ENCODE measurements at places on chromosomes 4 and X.

GRCh38 chr4:138688408-138689085, 327.0 kb upstream of the NOCT start:
- DNase-seq = no peak

GRCh38 chrX:118530219-118530911, 34.8 kb downstream of the DOCK11 start:
- no peak for DNase-seq

DNA sequence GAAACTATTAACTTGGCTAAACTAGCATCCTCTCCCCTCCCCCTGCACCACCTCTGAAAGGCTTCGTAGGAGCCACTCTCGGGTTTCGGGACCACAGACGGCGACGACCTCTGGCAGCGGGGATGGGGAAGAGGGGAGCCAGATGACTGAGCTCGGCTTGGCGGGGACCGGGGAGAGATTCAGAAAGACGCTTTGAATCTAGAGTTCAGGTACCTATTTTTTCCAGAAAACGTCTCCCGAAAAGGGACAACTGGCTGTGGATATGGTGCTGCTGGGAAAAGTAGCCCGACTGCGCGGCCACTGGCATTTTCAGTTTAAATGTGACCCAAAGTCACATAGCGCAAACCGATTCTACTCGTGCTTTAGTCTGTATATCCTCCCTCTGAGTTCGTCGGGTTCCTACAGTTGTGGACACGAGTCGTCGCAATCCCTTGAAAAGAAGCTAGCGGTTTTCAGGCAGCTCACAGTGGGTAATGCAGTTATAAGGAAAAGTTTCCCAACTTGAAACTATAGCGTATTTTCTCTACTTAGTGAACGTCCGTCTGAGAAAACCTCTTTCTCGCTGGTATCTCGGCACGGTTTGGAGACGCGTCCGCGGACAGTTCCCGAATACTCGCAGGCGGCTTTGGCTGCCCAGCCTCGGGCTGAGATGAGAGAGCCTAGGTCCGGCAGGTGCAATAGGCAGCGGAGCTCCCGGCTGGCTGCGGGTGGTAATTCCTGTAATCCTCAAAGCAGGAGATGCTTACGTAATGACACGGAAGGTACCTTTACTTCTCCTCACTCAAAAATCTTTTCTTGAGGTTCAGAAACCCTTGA, 1.3 kb downstream of the PARM1 start:
- no peak for DNase-seq

- DNase-seq = no peak
Observed at GRCh38 chrX:121407627-121408026, 360.2 kb downstream of the GLUD2 start.

DNA sequence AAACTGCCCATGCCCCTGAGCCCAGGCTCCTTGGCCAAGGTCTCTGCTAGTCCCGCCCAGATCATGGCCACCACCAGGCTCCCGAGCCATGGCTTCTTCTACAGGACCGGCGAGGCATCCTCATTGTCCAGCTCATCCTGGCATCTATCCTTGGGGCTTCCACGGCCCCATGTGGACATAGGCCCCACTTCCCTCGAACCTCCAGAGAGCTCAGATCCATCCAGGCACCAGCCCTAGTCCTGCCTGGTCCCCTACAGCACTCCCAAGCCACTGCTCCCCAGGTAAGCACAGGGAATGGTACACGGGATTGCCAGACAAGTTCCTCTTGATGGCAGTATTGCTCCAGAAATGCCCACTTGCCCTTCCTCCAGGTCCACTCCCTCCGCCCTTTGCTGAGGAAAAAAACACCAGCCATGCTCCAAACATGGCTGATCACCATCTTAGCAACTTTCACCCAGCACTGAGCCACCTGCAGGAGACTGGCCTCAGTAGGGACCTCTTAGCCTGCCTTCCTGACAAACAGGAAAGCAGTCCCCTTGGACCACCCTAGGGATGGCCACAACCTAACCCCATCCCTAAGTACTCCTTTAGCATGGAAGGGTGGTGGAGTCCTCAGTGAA, 272.1 kb upstream of the AGTR2 start:
- DNase-seq = no peak

DNA sequence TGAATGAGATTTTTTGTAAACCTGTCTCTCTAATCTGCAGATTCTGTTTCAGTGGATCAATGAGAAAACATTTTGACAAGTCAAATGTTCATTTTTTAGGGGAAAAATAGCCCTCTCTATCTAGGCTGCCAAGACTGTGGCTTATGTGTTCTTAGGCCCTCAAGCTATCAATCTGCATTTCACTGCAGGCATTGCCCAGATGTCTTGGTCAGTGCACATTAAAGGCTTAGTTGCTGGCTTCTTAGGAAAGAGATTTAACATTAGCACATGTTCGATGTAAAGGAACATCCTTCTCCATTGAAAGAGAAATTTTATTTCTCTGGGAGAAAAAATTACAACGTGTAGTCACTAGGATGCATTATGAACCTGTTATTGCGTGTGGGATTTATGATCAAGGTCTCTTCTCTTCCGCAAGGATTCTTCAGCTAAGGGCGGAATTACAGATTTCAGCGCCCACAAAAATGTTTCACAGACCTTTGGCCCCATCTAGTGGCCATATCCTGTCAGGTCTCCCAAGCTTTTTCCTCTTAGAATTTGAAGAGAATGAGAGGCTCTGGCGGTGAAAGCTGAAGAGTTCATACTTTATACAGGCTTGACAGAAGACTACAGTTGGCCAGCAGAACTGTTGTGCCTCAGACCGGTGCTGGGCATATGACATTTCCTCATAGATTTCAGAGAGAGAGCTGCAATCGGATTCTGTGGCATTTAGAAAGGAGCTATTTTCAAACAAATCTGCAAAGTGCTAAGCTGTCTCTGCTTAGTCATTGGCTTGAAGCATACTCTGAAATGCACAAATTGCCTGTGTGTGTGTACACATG, 144.6 kb upstream of the NOCT start:
- DNase-seq = peak; percentile 50

GRCh38 chr4:186885289-186885688, 161.6 kb upstream of the FAT1 start:
- DNase-seq = no peak

DNA sequence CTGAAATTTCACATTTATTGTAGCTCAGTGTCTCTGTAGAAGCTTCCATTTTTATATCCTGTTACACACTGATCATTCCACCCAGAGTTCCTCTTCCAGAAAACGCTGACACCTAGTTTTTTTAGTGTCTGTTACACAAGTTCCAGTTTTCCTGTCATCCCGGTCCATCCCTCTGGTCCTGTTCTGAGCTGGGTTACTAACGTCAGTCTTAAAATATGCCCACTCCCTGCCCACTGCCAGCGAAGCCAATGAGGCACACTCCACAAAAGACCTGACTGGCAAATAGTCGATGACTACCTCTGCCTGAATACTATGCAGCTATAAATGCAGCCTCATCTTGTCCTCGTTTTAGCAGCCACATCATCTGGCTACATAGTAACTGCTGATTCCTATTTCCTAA, 30.9 kb upstream of the DDX3X start:
- no peak for DNase-seq

DNA sequence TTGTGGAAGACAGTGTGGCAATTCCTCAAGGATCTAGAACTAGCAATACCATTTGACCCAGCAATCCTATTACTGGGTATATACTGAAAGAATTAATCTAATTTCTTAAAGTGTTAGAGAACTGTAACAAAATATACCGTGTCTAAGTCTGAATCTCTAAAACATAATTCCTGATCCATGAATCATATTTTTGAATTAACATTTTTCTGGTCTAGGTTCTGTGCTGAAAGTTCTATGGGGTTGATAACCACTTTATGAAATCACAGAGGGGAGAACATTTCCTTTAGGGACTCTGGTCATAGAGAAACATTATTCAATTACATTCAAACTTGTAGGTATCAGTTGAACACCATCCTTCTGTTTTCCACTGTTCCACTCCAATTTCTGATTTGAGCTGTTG, 91.9 kb upstream of the ETNPPL start:
- DNase-seq = no peak

DNA sequence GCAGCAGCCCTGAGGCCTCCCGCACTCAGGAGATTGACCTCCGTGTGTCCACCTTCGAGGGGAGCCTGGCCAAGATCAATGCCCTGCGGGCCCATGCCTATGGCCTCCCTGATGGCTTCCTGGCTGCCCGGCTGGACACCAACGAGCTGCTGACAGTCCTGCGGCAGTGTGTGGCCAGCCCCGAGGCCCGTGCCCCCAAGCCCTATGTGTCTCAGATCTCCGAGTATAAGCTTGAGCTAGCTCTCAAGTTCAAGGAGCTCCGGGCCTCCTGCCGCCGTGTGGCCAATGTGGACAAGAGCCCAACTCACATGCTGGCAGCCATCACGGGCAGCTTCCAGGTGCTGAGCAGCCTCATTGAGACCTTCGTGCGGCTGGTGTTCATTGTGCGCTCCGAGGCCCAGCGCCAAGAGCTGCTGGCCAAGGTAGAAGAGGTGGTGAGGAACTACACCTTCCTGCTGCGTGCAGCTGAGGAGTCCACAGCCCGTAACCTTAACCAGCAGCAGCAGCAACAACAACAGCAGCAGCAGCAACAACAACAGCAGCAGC, 25.5 kb upstream of the PRPS1 start:
- DNase-seq = no peak

GRCh38 chrX:46727441-46727840, 31.5 kb downstream of the SLC9A7 start:
- no peak for DNase-seq

GRCh38 chr4:186137196-186137794, 32.8 kb downstream of the FAM149A start:
- peak; percentile 5 for DNase-seq

GRCh38 chrX:154809939-154810665, 4.8 kb upstream of the MPP1 start:
- DNase-seq = no peak

DNA sequence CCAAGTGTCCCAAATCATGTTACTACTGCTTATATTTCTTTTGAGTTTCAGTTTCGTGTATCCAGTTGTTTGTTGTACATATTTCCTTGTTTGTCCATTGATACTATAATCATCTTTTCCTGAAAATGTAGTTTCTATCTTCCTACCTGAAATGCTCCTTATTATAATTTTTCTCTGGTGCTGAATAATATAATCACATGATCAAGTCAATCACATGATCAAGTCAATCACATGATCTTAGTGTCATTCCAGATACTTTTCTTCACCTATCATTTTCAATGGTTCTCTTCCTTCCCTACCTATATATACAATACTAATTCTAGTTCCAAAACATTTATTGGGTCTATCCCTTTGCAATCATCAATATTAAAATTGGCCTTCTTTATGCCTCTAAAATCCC, 2058.8 kb downstream of the PCDH7 start:
- no peak for DNase-seq

- no peak for DNase-seq
Observed at GRCh38 chr4:76435528-76436319, 695 bp downstream of the SHROOM3 start.

GRCh38 chr4:112109360-112110058, 35.7 kb upstream of the FAM241A start:
- no peak for DNase-seq

DNA sequence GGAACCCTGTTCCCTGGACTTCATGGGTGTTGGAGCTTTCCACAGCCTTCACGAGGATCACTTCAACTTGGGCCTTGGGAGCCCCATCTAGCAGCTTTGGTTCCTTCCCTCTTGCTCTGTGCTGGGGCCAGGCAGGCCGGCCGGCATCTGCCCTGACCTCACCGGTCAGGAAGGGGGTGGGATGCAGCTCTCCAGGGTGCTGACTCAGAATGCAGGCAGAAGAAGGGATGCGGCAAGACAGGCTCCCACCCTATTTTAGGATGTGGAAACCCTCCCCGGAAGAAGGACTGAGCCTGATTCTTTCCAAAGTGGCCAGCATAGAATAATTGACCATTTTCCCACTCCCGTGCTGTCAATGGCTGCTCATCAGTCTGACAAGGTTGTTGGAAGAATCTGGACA, 47.1 kb downstream of the FHDC1 start:
- DNase-seq = peak; percentile 10

- DNase-seq = no peak
Observed at GRCh38 chr4:8461086-8461485, 20.5 kb downstream of the TRMT44 start.

Data from erythroblast (primary cell).